Stimulated activated CD4-positive, alpha-beta T cell treated with anti-CD3 and anti-CD28 coated beads, TNF-alpha, amount 100 ng/mL, for 1 hour (primary cell): ENCODE measurements at places on chromosomes 7 and 10.

DNA sequence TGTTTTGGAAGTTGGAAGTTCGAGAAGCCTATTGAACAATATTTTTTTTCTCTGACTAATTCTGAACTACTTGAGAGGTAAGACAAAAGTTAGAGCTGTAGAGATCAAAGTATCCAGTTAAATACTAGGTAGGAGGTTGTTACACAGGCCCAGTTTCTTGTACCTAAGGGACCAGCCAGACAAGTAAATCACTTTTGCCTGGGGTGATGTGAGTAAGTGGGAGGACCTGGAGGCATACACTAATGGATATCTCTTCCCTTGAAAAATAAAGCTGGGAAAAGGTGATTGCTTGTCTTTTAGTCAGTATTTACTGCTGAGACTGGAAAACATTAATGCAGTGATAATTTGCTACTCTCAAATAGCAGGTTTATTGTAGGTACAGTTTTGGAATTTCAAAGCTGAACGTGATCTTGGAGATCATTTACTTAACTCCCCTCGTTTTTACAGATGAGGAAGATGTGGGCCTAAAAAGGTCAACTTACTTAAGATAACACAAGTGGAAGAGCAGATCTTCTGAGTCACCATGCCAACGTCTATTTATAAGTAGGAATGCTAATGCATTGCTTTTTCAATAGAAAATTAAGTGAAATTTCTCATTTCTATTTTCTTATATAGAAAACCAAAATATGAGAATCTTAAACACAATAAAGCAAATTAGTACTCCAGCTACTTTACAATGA, 181.3 kb downstream of the PPP1R9A start:
- DNase-seq: no peak

DNA sequence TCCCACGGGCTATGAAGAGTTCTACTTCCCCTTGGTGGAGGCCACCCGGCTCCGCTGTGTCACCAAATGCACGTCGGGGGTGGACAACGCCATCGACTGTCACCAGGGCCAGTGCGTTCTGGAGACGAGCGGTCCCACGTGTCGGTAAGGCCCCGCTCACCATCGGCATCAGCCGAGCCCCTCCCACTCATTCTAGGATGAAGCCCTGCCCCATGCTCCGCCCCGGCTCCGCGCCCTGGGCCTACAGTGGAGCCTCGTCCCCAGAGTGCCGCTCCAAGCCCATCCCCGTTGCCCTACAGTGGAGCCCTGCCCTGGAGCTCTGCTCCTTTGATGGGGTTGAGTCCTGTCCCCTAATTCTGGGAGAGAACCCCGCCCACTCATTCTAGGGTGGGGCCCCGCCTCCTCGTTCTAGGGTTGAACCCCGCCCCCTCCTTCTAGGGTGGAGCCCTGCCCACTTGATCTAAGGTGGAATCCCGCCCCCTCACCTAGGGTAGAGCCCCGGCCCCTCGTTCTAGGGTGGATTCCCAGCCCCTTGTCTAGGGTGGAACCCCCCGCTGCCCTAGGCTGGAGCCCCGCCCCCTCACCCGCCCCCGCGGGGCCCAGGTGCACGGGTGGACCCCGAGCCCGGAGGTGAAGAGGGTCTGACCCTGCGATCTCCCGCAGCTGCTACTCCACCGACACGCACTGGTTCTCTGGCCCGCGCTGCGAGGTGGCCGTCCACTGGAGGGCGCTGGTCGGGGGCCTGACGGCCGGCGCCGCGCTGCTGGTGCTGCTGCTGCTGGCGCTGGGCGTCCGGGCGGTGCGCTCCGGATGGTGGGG, 3.4 kb upstream of the MUC12 start:
- no peak for DNase-seq

DNA sequence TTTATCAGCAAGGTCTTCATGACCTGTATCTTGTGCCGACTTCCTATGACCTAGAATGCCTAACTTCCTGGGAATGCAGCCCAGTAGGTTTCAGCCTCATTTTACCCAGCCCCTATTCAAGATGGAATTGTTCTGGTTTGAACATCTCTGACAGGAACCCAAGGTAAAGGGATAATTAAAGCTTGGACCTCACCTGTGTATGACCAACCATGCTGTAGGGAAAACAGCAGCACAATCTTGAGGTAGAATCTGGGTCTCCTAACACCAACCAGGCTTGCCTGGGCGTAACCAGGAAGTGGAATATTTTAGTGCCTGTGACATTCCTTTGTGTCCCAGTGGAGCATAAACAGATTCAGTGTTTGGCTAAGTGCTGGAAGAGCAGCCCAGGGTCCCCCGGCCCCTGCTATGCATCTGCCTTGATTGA, 94.1 kb downstream of the PFKFB3 start:
- no peak for DNase-seq

- no peak for DNase-seq
These were observed 37.7 kb upstream of the ZNF107 start for GRCh38 chr7:64628192-64628591.

- DNase-seq: no peak
These were observed 166.8 kb downstream of the MTERF1 start for GRCh38 chr7:91713669-91714068.

GRCh38 chr10:96955794-96956193, 123.7 kb downstream of the LCOR start:
- no peak for DNase-seq

GRCh38 chr7:107563775-107564552, at the start of the genes COG5 and DUS4L:
TSS of gene COG5 (minus strand) at chr7:107563920. CDS start at chr7:107563896, 24 bp downstream.
TSS of gene DUS4L (plus strand) at chr7:107563971. CDS start at chr7:107567071, 3,100 bp downstream.
- peak; percentile 82 for DNase-seq

GRCh38 chr7:25714013-25714412, 438.0 kb upstream of the NFE2L3 start:
- DNase-seq: no peak

DNA sequence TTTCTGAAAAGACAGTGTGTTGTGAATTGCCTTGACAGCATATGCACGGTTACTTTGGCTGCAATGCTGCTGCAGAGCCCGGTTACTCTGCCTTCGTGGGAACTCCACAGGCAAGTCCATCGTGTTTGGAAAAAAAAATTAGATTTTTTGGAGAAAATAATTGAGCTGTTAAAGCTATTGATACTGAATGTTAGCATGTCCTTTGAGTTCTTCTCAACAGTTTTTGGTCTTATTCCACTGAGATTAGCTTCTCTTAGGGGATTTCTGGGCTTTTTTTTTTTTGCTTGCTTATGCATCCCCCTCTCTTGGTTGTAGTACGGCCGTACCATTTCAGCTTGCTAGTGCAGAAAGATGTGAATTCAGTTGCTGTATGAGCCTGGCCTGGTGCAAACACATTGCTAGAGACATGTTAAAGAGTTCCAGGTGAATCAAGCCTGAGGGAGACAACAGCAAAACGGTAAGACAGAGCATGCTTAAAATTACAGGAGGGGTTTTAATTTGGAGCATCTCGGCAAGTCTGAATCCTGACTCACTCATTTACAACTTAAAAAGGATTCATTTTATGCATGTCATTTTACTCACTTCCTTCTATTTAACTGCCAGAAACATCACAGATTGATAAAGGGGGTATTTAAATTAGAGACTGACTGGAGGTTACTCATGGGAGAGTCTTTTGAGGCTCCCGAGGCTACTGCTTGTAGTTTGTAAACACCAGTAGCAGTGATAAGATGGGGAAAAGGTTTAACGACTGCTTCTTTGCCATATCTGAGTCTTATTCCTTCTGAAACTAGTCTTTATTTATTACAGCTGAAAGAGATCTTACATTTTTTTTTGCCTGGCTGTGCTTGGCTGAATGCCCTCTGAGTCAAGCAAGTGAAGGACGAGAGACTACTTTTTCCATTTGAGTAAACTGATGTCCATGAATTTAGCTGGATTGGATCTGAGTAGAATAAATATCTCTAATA, 113.7 kb downstream of the CDK14 start:
- DNase-seq: no peak

DNA sequence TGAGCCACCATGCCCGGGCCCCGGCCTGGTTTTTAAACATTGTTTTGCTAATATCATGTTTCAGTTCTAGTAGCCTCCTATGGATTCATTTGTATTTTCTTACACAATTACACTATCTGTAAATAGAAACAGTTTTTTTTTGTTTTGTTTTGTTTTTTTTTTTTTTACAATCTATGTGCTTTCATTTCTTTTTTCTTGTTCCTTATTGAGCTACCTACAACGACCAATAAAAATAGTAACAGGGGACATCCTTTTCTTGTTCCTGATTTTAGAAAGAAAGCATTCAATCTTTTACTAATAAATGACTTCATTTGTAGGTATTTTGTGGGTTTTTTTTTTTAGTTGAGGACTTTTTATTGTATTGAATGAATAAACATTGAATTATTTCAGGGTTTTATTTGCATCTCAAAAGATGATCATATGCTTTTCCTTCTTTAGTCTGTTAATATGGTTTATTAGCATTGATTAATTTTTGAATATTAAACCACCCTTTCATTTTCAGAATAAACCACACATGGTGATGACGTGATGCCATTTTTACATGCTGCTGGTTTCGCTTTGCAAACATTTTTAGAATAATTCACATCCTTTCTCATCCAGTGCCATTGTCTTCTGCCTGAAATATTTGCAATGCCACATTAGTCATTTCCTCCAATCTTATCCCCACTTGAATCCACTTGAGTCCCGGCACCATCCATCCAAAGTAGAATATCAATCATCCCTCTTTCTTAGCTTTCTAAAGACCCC, 18.1 kb upstream of the AKR1E2 start:
- DNase-seq: no peak

DNA sequence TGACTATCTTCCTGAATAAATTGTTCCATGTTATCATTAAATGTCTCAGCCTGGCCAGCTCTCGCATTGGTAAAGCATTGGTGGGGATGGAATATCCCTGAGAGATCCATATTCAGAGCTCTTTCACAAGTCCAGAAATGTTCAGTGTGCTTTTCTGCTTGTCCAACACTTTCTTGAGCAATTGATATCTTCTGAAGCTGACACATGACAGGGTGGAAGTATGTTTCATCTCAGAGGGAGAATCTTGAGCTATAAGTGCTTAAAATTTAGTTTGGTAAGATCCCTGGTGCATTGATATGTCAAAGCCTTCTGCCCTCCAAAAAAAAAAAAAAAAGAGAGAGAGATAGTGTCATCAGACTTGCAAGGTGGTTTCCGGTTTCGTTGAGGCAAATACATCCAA, 7.4 kb downstream of the IFIT3 start:
- DNase-seq: no peak

DNA sequence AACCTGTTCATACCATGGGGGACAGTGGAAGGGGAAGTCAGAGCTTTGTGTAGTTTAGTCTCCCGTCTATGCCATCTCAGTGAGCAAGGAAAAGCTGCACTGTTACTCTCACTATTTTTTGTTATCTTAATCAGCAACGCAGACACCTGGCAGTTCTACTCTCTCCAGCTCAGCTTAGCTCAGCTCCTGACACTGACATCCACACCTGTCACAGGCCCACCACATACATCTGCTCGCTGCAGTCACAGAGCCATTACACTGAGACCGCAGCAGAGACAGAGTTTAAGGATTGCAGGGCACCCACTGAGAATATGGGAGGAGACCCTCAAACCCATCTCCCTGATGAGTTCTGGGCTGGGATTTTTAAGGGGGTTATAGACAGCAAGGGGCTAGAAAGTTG, 257.3 kb upstream of the AKR1E2 start:
- no peak for DNase-seq

- DNase-seq: no peak
These were observed 57.8 kb downstream of the AUTS2 start for GRCh38 chr7:69656077-69656476.

DNA sequence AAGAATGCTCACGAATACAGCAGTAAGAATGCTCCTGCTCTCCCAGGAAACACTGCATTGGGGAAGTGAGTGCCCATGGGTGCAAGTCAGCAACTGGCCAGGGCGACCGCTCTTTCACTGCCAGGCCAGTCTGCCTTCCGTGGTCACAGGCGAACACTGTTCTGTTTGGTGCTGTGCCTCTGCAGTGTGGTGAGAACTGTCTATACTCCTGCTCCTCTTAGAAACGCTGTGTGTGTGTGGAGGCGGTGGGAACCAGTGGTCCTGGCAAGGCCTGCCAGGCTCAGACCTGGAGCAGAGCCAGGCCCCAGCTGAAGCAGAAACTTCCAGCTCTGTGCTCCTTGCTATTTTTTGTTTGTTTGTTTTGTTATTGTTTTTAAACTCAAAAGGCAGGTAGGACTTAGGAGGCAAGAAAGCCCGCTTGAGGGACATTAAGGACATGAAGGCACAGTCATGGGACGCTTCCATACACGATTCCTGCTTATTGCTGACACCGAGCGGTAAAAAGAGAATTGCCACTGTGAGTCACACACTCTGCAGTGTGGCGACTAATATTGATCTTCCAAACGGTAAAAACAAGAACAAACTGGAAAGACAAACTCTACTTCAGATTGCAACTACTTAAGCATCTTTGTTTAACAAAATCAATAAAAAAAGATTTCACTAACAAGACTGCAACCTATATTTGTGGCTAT, 430.8 kb downstream of the DNAJB6 start:
- no peak for DNase-seq

- DNase-seq: no peak
These were observed 4.2 kb downstream of the AFAP1L2 start for GRCh38 chr10:114400091-114400490.

DNA sequence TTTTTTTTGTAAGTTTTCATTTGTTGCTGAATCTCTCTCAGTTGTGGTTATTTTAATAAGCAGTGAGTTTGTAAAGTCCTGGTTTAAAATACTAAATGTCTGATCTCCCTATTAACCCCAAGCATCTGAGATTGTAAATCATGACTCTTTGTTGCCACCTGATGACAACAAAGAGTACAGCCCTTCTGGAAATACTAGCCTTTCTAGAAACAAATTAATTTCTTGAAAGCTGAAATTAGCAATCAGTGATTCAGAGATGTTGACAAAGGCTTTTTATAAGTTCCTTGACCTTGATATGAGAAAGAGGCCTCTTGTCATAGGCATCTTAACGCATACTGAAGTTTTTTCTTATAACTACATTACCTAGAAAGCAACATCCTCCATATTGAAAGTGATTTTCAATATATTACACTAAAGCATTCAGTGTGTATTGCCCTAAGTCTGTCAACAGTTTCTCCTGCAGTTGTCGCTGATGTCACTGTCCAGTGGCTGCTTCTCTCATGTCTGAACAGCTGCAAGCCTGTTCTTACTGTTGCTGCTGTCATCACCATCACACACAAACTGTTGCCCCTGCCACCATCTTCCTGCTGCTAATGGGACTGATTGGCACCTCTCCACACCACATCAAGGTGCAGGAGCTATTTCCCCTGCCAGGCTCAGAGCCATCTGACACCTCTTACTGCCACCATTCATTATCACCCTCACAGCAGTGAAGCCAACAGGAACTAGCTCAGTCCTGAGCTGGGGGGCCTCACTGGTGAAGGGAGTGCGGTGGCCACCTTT, 95.1 kb upstream of the LRGUK start:
- no peak for DNase-seq

DNA sequence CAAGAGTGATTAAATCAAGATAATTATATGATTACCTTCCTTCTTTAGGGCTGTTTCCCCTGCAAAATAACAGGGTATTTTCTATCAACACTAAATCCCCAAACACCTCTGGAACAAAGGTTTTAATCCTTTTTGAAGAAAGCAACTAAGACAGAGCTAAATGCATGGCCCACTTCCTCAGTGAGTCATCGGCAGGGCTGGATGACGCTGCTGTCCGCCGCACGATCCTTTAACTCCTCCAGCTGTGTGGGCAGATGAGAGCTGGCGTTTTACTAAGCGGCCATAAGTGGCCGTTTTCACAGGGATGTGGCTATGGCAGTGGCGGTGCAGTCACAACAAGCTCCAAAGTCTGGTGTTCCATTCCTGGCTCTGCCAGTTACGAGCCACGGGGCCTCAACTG, 76.0 kb upstream of the C1QL3 start:
- DNase-seq: no peak
